ENCODE measurements at places on chromosomes 1 and 21.
A peak's percentile ranks its signal among the peaks of the same experiment; 100 is the strongest.

DNA sequence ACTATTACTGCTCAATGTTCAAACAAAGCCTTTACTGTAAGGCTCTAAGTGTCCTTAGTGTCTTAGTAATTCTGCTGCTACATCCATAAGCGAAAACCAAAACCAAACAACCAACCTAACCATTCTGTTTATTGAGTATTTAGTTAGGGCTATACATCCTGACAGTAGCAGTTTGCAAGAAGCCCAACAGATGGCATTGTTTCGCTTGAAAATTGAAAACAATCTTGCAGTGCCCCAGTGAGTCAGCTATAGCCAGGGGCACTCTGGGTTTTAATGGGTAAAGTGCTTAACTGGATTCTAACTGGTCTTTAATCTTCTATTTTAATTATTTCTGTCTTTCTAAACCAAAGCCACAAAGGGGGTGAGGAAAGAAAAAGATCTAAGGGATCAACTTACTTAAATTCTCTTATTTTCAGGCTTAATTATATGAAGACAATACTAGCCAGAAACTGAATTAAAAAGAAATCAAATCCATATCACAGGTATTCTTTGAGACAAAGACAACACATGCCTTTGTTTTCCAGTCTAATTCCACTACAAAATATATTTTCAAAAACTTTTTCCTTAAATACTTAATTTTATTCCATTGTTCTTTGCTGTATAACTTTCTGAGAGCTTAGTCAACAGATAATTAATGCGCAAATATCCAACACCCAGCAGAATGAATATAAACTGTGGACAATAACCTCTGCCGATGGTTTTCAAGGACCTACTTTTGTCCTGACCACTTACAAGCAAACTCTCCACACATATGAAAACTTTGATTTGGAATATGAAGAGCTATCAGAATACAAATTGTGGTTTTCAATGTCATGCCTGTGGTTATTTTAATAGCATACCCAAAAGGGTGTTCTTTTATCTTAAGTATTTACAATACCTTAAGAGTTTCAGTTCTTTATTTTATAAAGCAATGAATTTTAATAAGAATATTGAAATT is 15.2 kb downstream of the POGZ start:
- DNase-seq, result no peak

- DNase-seq, result no peak
Observed at GRCh38 chr1:96361961-96362360, 359.6 kb upstream of the PTBP2 start.

GRCh38 chr21:24220446-24220845 is 1386.8 kb downstream of the MRPL39 start:
- no peak for DNase-seq

DNA sequence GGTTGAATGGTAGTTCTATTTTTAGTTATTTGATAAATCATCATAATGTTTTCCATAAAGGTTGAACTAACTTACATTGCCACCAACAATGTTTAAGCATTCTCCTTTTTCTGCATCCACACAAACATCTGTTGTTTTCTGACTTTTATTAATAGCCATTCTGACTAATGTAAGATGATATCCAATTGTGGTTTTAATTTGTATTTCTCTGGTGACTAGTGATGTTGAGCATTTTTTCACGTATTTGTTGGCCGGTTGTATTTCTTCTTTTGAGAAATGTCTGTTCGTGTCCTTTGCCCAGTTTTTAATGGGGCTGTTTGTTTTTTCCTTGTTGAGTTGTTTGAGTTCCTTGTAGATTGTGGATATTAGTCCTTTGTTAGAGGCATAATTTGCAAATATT is 24.6 kb upstream of the SLC35F3 start:
- DNase-seq, result no peak

GRCh38 chr1:240794046-240794843 is 182.3 kb upstream of the GREM2 start:
- no peak for DNase-seq

DNA sequence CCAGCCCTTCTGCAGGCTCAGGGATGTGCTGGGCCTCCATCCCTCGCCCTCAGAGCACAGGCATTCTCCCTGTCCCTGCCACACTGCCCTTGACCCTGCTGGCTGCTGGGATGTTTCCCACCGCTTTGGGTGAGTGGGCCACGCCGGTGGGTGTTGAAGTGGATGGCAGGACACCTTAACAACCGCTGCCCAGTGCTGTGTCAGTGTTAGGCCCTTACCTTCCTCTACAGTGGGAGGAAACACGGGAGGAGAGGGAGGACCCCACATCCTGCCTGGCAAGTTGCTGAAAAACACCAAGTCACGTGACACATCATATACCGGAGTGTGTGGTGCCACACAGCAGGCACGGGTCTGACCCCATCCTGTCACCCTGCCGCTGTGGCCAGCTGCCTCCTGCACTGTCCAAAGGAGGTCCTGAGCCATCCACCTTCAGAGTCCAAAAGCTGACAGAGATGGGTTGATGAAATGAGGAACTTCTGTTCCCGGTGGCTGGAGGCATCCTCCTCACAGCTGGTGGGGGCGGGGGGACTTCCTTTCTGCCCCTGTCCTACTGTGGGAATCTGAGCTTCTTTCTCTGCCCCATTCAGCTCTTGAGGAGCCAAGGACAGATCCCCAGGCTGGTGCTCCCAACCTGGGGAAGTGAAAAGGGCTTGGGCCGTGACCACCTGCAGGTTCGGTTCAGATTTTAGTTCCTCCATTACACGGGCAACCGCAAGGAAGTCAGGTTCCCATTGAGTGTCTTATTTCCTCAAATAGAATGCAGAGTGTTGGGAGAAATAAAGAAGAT is 3.2 kb upstream of the THEMIS2 start:
- no peak for DNase-seq

GRCh38 chr1:44643721-44644334 is 30.5 kb downstream of the TMEM53 start:
- DNase-seq, result no peak

GRCh38 chr1:172663732-172664131 is 4.8 kb downstream of the FASLG start:
- DNase-seq, result no peak

GRCh38 chr1:158649052-158649451 is 37.5 kb downstream of the SPTA1 start:
- no peak for DNase-seq

- DNase-seq, result no peak
Observed at GRCh38 chr21:18387994-18388393, 15.6 kb downstream of the TMPRSS15 start.

DNA sequence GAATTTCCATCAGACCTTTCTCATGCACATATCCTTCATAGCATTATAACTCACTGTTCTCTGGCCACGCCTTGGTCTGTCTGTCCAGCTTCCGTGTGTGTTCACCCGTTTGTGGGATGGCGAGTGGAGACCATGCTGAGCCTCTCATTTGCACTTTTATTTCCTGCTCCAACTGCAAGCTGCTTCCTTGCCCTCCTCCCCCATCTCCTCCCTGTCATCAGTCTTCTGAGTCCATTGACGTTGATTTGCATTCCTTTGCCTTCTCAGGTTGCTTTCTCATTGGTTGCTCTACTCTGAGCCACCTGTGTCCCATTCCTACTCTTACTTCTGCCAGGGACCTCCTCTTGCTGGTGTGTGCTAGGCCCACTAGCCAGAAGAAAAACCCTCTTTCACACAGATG is 146.4 kb downstream of the NOS1AP start:
- no peak for DNase-seq

DNA sequence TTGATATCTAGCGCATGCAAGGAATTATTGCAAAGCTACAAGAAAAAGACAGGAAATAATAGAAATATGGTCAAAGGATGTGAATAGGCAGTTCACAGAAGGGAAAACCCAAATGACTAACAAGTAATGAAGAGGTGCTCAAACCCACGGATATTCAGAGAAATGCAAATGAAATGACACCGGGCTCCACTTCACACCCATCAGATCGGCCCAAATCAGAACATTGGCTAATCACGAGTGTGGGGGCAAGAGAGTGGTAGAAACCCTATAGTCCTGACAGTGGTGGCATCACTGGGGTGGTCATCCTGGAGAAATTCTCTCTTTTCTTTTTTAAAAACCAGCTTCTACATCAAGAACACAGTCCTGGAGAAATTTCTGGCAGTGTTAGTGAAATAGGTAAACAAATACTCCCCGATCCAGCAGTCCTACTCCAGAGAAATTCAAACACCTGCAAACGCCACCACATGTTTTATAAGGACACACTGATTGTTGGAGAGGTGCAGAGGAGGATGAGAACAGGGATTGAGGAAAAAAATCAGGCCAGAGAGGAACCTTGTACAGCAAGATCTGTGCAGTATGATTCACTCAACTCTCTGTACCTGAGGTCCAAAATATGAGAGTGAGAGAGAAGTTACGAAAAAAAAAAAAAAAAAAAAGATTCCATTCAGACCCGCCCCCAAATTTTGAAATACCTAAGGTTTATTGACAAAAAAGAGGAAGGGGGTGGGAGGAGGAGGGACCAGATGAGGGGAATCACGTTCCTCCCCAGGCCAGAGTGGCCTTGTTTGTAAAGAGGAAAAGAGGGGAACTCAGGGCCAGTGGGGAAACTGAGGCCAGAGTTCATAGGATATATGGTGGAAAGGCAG is 9.2 kb upstream of the TNFRSF1B start:
- no peak for DNase-seq

GRCh38 chr1:228174482-228175315 is 9.1 kb downstream of the IBA57 start:
- DNase-seq, result no peak

- no peak for DNase-seq
Observed at GRCh38 chr21:41813226-41813625, 46.4 kb upstream of the RIPK4 start.

DNA sequence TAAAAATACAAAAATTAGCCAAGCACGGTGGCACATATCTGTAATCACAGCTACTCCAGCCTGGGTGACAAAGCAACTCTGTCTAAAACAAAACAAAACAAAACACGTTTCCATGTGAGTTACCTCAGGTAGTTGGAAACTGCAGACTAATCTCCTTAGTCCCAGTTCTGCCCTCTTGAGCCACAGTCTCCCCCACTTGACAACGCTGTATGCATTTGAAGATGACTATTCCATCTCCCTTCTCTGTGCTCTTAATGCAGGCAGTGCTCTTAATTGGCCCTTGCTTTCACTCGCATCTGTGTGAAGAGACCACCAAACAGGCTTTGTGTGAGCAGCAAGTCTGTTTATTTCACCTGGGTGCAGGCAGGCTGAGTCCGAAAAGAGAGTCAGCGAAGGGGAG is 19.6 kb upstream of the DHCR24 start:
- DNase-seq, result no peak

DNA sequence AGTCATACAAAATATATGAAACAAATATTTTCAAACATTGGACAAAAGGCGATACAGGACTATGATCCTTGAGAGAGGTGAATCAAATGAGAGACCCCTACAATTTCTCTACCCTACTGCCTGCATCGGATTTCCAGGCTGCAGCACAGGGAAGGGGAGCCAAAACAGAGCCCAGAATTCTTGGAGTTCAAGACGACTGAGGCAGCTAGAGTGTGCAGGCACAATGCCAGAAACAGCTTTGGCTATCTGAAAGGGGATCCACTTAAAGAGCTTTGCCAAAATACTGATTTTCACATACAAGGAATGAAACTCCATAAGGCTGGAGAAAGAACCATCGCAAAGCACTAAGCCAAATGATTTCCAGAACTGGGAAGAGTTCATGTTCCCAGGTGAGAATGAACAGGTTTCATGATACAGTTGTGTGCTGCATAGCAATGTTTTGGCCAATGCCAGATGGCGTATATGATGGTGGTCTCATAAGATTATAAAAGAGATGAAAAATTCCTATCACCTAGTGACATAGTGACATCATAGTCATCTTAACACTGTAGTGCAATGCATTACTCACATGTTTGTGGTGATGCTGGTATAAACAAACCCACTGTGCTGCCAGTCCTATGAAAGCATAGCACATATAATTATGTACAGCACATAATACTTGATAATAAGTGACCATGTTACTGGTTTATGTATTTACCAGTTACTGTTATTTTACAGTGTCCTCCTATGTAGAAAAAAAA is 77.5 kb downstream of the KCND3 start:
- DNase-seq, result no peak

DNA sequence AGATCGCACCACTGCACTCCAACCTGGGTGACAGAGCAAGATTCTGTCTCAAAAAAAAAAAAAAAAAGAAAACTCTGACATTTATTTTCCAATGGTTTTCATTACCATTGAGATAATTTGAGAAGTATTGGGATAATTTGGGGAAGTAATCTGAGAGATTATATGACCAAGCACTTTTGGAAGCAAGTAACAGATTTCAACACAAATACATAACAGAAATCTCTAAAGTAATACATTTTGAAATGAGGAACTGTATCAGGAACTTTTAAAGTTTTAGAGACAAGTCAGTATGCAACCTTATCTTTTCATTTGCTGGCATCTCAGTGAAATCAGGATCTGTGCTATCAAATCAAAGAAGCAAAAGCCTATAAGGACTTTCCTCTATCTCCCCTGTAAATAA is 25.4 kb upstream of the SLC16A1 start:
- no peak for DNase-seq

GRCh38 chr1:243623841-243624240 is 226.2 kb downstream of the AKT3 start:
- DNase-seq, result no peak

- no peak for DNase-seq
Observed at GRCh38 chr1:158324395-158324794, 6.9 kb downstream of the CD1B start.

GRCh38 chr1:155003766-155004351 is 1.3 kb downstream of the ZBTB7B start:
- peak; percentile 90 for DNase-seq

DNA sequence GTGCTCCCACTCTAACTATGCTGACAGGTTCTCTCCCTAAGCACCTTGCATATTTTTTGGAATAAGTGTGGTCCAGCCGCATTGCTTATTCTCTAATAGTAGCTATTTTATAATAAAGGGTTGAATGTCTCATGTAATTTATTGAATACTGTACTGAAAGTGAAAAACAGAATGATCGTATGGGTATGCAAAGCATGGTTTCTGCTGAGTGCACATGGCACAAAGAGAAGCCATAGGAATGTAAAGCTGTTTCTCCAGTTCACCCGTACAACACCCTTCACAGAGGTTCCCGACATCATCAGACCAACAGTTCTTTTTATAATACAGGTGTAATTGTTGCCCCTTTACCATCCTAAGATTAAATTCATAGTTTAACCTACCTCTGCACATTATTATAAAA is 8.9 kb upstream of the HAO2 start:
- no peak for DNase-seq

- no peak for DNase-seq
Observed at GRCh38 chr21:19540287-19540686, 1136.7 kb upstream of the TMPRSS15 start.

- no peak for DNase-seq
Observed at GRCh38 chr1:61123326-61123725, 41.0 kb downstream of the NFIA start.

All from left lobe of liver (tissue), 2 donors.